Activated T-helper 2 cell treated with anti-CD3 and anti-CD28 coated beads, Interferon-gamma antibody, Interleukin-2, Interleukin-4, amounts not matched to agents 10 μg/mL and 5 μg/mL and 100 μg/mL, durations not matched to agents 14 hours and 24 hours and 36 hours (primary cell): ENCODE measurements at places on chromosomes 13 and 19. TPM values are rescaled to one million over a fixed set of nuclear protein-coding genes. Genes with fewer than 3 reads are reported as not detected.

Gene RETN
- not detected in 2 replicates for total RNA-seq

GRCh38 chr13:103878891-103879605 is 812.8 kb upstream of the SLC10A2 start:
- DNase-seq = no peak
- no peaks in the 10 kb centered on the region for H3K36me3 ChIP-seq
- no peak overlapping the region for H3K27ac ChIP-seq
- no peaks in the 10 kb centered on the region for H3K27me3 ChIP-seq

DNA sequence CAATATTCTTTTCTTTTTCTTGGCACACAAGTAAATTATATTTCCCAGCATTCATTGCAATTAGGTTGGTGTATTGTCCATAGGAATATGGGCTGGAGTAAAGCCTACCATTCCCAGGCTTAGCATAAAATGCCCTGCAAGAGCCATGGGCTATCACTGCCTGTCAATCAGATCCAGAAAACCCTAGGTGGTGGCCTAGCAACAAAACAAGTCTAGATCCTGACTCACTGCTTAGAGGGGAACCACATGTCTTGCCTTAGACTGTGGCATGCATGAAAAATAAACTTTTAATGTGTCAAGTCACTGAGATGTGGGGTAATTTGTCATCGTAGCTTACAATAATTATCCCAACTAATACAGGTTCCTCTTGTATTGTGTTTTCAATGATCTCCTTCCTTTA is 16.2 kb downstream of the SOX21 start:
- no peak overlapping the region for H3K27ac ChIP-seq
- no peak for DNase-seq
- no peak overlapping the region for H3K4me3 ChIP-seq
- no peaks in the 10 kb centered on the region for H3K4me1 ChIP-seq
- peaks cover 57% of the 10 kb centered on the region for H3K27me3 ChIP-seq

GRCh38 chr19:8028951-8029491 is 23.5 kb upstream of the CCL25 start:
- H3K27me3 ChIP-seq = no peaks in the 10 kb centered on the region
- no peak overlapping the region for H3K27ac ChIP-seq
- no peaks in the 10 kb centered on the region for H3K36me3 ChIP-seq
- no peaks in the 10 kb centered on the region for H3K4me1 ChIP-seq
- no peak for DNase-seq

GRCh38 chr13:46947425-46948191 is 50.8 kb upstream of the HTR2A start:
- H3K27ac ChIP-seq = no peak overlapping the region
- H3K36me3 ChIP-seq = no peaks in the 10 kb centered on the region
- no peak overlapping the region for H3K4me3 ChIP-seq
- no peak for DNase-seq
